Stimulated activated CD4-positive, alpha-beta T cell treated with anti-CD3 and anti-CD28 coated beads, Interleukin-12 subunit alpha, Interleukin-12 subunit beta, amount 100 ng/mL, for 48 hours (primary cell): ENCODE measurements at places on chromosomes 5 and 9.
A peak's percentile ranks its signal among the peaks of the same experiment; 100 is the strongest.

- DNase-seq, result peak; percentile 84
These were observed 7.7 kb upstream of the CFAP157 start for GRCh38 chr9:127698985-127699670.

GRCh38 chr9:76456202-76456926, 2.6 kb upstream of the GCNT1 start:
- no peak for DNase-seq

DNA sequence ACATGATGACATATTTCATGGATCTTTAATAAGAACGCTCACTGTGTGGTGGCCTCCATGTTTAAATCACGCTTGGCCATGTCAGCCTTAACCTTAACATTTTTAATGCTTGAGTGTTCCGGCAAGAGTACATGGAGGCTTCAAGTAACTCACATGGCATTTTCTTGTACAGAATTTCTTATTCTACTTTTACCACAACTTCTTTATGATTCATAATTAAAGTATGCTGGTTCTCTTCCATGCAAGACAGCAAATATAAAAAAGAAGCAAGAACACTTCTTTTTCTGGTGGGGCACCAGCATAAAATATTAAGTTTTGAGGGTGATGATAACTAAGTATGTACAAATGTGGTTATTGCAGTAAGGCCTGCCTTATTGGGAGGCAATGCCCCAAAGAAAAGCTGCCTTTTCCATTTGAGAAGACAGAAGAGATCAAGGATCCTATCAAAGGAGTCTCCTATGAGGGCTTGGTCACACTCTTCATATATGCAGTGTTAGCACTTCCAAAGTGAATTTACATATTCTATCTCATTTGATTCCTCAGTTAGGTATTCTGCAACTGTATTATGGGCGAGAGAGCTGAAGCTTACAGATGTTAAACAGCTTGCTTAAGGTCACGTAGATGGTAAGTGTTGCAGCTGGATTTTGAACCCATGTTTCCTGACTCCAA, 382.7 kb upstream of the MEF2C start:
- DNase-seq, result no peak

GRCh38 chr5:30959238-30959637, 234.2 kb upstream of the CDH6 start:
- no peak for DNase-seq

GRCh38 chr5:59152701-59153245, 569.9 kb downstream of the RAB3C start:
- DNase-seq, result no peak
